ENCODE measurements at places on chromosomes 2 and 18.

DNA sequence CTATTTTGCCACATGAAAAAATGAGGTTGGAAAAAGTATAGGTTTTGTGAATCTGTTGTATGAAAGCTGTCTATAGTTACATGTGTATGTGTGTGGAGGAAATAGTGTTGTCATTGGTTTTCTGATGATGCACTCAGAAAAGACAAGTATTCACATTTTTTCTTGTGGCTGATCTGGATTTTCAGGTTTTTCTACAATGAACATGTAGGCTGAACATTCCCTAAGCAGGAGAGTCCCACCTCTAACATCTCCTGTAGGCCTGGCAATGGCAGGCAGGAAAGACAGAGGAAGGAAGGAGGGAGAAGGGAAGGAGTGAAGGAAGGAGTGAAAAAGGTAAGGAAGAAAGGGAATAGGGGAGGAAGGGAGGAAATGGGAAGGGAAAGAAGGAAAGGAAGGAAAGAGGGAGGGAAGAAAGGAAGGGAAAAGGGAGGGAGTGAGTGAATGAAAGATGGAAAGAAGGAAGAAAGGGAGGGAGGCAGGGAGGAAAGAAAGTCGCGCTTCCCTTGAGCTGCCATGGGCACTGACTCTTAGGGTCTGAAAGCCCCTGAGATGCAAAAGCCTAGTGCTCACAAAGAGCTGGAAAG, 495 bp upstream of the IL36RN start:
- DNase-seq = no peak

DNA sequence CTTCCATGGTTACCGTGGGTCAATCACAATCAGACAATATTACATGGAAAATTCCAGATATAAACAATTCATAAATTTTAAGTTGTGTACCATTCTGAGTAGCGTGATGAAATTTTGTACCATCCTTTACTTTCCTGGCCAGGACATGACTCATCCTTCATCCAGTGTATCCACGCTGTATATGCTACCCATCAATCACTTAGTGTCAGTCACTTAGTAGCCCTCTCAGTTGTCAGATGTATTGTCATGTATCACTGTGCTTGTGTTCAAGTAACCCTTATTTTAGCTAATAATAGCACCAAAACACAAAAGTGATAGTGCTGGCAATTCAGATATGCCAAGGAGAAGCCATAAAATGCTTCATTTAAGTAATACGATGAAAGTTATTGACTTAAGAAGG, 282.6 kb downstream of the CPS1 start:
- no peak for DNase-seq

DNA sequence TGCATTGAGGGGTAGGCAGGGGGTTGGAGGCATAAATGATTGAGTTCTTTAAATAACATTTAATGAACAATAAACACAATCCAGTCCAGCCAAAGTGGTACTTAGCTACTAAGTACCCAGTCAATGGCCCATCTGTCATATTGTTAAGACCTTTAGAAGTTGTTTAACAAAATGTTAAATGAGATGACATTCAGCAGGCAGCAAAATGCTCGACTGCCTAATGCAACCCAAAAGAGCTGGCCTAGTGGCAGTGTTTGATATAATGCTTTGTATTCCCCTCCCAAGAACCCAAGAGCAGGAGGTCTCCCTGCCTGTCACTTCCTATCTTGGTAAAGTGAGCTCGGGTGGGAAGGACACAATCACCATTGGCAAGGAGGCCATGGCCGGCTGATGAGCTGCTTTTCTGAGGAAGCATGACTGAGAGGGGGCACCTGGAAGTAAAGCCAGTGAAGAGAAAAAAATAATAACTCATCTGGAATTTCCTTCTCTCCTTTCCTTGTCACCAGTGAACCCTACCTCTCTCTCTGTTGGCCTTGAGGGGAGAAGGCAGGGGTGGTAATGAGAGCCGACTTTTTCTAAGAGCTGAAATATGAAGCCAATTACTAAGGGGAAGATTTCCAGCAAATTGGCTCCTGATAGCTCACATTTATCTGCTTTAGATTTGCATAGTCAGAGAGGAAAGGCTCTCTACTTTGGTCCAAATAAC, 140.6 kb downstream of the C1D start:
- DNase-seq = no peak

DNA sequence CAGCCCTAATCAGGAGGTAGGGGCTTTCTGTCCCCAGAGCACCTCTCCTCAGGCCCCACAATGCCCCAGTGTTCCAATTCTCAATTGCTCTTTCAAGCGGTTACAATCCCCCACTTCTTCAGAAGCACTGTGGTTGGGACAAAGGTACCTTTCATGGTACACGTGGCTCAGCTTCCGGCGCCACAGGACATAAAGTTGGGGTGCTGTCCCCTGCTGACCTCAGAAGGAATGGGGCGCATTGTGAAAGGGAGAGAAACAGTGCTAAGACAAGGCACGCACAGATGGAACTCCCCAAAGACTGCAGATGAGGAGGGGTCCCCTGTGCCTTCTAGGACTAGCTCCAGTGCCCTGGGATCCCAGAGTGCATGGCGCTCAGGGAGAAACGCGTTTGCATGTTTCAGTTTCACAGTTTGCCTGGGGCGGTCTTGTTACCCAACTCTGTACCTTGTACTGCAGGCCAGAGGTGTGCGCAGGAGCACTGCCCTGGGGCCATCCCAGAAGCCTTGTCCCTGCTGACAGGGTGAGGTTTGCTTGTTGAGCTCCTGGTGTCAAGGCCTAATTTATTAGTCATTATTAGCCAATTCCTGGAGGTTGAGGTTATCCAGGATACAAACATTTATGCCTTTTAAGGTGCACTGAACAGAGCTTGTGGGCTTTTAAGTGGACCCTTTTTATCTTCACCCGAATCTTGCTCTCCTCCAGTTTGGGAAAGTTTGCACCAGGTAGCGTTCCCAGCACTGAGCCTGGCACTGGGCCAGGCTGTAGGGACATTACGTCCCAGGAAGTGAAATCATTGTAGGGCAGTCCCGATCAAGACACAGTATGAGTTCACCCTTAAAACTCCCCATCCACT, 7.6 kb downstream of the CNDP1 start:
- DNase-seq = peak; percentile 57
